ENCODE measurements at places on chromosomes 1 and 21.

DNA sequence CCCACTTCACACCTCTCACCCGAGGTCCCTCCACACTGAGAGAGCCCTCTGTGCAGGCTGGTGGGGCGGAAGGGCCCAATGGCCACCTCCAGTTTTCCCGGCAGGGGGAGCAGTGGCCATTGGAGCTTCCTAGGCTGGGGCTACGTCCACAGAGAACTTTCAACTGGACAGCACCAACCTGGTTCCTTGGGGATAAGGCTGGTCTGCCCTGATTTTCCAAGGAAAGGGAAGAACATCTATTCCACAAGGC is 20.3 kb upstream of the LAPTM5 start:
- no peak for DNase-seq

- no peak for DNase-seq
These were observed 24.1 kb downstream of the CEPT1 start for GRCh38 chr1:111164151-111164550.

- DNase-seq = no peak
These were observed 1201.9 kb downstream of the BRINP3 start for GRCh38 chr1:189275796-189276195.

DNA sequence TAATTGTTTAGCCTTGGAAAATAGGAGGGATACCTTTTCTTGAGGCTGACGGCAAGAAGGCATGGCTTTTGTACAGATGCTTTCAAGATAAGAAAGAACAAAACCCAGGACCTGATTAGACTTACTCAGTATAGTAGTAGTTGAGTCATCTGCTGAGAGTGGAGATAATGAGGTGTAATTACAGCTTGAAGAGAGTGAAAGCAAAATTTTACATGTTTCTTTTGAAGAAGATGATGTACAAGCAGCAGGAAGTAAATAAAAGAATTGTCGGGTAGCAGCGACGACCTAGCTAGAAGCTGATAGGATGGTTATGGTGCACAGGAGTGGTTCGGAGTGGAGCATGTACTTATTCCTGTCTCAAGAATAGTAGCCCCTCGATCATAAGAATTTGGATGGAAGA is 6.6 kb downstream of the ANGPTL1 start:
- no peak for DNase-seq

GRCh38 chr1:18324246-18324645 is 156.5 kb upstream of the KLHDC7A start:
- no peak for DNase-seq

DNA sequence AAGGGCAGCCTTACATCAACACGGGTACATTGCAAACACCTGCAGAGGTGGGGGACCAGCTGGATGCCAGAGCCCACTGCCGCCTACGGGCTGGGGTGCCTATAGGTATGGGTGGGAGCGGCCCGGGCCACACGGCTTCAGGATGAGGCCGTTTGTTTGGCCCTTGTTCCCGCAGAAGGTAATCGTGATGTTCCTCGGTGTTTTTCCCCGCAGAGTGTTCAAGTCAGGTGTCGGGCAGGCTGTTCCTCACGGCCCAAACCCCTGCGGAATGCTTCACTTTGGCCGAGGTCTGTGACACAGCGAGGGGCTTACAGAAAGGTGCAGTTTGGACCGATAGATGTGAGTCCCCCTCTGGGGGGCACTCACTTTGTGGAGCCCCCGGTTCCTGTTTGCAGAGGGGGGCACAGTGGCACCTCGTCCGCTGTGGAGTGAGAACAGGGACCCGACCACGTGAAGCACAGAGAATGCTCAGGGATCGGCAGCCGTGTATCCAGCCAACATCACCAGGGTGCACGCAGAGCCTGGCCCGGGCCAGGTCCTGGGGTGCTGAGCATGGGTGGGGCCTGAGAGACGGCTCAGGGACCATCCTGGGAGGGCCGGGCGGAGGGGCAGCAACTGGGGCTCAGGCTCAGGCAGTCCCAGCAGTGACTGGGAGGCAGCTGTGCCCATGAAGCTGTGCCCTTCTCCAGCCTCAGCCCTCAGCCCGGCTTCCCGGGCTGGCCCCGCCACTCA is 453 bp upstream of the TTLL10 start:
- no peak for DNase-seq

GRCh38 chr1:116064616-116065015 is 46.6 kb upstream of the MAB21L3 start:
- no peak for DNase-seq

GRCh38 chr1:65189576-65190115 is 41.6 kb downstream of the AK4 start:
- DNase-seq = no peak

DNA sequence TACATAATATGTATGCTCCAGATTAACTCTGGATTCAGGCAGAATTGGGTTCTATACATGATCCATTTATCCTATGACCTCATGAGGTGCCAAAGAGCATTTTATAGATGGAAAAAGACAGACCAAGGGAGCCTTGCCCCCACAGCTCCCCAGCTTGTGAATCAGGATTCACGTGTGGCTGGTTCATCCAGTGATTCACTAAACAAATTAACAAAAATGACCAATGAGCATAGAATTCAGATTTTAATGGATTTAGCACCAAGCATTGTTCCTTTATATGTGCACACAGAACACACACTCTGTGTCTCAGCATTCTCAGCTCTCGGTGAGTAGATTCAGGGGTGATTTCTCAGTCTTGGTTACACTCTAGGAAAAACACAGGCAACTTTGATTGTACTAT is 51.7 kb upstream of the BARHL2 start:
- no peak for DNase-seq

- DNase-seq = no peak
These were observed 3.5 kb downstream of the RYR2 start for GRCh38 chr1:237045278-237046016.

DNA sequence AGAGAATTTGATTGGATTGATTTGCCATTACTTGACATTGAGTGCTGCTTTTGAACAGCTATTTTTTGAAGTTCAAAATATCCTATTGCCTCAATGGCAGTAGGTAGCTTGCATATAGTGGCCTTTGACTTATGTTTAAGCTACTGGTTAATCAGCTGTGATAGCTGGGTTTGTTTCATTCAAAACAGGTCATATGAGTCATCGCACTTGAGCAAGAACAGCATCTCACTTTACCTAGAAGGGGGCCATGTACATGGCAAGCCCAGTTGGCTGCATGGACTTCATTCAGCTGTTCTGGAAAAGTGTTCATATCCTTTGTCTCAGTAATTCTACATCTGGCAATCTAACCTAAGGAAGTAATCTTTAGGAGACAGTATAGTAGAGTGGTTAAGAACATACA is 29.0 kb upstream of the ARID1A start:
- DNase-seq = no peak

DNA sequence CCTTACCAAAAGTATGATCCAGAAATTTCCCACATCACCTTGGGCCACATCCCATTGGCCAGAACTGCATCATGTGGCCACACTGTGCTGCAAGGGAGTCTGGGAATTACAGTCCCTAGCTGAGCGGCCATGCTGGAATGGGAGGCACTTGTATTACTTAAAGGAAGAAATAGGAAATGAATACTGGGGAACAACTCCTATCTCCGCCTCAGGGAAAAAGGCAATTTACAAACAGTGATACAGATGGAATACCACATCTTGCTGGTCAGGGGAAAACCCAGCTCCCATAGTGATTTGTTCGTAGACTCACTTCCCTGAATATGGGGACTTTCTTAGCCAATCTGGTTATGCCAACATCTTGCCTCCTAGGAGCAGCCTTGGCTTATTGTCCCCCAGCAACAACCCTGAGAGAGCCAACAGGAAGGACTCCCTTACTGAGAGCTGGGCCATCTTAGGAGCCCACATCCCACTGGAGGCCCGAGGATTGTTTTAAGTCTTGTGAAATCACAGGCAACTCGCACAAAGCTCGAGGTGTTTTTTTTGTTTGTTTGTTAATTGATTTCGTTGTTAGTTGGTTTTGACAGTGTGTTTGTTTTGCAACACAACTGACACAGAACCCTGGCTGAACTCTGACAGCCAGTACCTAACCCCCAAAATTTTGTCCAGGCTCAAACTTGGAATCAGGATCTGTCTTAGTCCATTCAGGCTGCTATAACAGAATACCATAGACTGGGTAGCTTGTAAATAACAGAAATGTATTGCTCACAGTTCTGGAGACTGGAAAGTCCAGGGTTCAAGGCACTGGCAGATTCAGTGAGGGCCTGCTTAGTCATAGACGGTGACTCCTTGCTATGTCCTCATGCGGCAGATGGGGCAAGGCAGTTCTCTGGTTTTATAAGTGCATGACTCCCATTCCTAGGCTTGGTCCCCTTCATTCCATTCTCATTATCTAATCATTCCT is 14.9 kb downstream of the CDA start:
- DNase-seq = no peak

- DNase-seq = no peak
These were observed 98.9 kb upstream of the WNT4 start for GRCh38 chr1:22241811-22242210.

GRCh38 chr1:187839873-187840272 is 1011.1 kb downstream of the PLA2G4A start:
- no peak for DNase-seq

GRCh38 chr1:201653233-201653632 is 114.3 kb downstream of the NAV1 start:
- DNase-seq = no peak

DNA sequence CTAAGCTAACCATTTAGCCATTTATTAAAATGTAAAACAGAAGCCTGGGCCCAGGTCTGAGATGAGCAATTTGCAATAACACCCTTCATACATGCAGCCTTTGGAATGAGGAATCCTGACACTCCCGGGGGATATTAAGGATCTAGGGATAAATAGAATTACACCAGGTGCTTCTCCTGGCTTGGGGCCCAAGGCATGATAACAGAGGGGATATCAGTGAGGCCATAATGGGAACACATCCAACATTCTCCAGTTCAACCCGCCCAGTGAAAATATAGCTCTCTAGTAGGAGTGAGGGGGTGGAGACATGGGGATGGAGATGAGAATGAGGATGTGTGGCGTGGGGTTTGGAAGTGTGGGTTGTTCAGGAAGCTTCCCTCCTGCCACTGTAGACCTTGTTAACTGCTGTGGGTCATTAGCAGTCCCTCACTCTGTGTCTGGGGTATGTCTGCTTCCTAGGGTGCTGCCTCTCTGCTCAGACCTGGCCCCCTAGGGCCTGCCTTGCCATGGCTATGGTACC is 57.9 kb upstream of the KANK4 start:
- no peak for DNase-seq

GRCh38 chr1:200542162-200542561 is 78.4 kb downstream of the KIF14 start:
- no peak for DNase-seq

GRCh38 chr1:245652660-245653427 is 498.1 kb downstream of the KIF26B start:
- no peak for DNase-seq

DNA sequence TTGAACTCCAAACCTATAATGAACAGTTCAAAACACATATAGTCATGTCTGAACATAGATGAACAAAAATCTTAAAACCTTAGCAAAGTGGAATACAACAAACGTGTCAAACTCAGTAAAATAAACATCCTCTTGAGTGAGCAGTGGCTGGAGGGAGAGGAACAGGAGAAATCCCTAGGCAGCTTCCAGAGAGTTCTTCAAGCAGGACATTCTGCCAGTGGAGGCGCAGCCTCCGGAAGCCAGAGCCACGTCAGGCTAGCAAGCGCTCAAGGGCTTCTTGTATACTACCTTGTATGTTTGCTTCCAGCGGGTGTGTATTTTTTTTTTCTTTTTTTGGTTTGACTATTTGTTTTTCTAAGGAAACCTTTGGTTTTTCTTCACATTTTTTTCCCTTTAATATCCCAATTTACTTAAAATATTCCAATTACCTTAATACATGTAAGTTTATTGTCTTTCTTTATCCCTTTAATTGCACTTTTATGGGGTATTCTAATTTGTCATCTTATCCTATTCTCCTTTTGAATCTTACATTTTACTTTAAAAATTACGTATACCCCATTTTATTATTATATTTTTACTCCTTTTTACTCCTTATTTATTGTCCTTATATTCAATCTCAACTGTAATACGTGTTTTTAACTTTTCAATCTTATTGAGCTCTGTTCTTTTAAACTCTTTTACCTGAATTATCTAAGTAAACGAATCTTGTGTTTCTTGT is 42.0 kb downstream of the COLGALT2 start:
- DNase-seq = no peak

GRCh38 chr1:156474966-156475365 is 25.6 kb downstream of the MEF2D start:
- no peak for DNase-seq

- no peak for DNase-seq
These were observed 4.0 kb downstream of the S100A7A start for GRCh38 chr1:153420306-153420705.

GRCh38 chr1:172531412-172532182 is 1.4 kb upstream of the SUCO start:
- no peak for DNase-seq

DNA sequence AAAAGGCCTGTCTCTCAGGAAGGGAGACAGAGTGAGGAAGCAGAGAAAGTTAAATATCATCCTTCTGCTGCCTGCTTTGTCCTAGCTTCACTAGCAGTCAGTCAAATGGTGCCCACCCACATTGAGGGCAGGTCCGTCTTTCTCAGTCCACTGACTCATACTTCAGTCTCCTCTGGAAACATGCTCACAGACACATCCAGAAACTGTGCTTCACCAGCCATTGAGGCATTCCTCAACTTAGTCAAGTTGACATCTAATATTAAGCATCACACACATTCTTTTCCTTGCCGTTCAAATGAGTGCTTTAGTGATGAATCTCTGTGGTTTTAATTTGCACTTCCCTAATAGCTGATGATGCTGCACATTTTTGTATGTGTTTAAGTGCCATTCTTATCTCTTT is 777.8 kb upstream of the PRMT6 start:
- no peak for DNase-seq

DNA sequence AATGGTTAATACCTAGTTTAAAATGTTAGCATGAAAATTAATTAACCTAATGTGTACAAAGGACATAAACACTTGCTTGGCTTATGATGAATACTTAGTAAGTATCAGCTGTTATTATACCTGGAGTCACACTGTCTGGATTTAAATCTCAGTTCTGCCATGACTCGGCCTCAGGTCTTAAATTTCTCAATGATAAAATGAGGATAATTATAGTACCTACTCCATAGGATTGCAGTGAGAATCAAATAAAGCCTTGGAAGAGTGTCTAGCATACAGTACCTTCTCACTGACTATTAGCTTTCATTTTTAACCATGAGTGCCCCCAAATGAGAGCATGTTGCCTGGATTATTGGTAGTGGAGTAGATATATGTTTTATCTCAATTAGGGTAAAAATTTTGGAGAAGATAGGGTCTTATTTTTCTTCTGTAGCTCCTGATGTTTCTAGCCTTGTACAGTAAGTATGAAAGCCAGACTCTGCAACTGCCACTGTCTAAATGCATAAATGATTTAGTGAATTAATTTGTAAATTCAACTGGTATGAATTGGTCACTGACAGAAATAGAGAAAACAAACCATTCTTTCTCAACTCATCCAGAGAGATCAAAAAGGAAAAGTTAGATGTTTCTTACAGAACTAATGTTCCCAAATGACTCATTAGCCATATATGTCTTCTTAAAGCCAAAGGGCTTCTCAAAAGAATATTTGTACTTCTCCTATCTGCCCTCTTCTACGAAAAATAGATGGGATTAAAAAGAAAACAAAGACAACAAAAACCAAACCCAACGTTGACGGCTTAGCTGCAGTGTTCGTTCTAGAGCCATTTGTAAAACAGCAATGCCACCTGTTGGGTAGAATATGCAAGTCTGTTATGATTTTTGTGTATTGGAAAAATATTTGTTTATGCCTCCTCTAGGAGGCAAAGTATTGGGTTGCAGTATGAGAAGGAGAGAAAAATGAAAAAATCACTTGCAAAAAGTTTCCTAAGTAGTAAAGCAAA is 53.8 kb upstream of the MROH9 start:
- DNase-seq = no peak

- no peak for DNase-seq
These were observed 99.0 kb upstream of the RUNX3 start for GRCh38 chr1:25028907-25029599.

- no peak for DNase-seq
These were observed 56.6 kb downstream of the AGPAT3 start for GRCh38 chr21:43921571-43921978.
